ENCODE measurements at places on chromosomes 11 and 22.

- DNase-seq, result no peak
These were observed 37.9 kb downstream of the MUC2 start for GRCh38 chr11:1112351-1113191.

GRCh38 chr11:75888416-75888815 lies 73.4 kb downstream of the UVRAG start:
- no peak for DNase-seq

- no peak for DNase-seq
These were observed 38.4 kb upstream of the PHF21A start for GRCh38 chr11:46159680-46160079.

DNA sequence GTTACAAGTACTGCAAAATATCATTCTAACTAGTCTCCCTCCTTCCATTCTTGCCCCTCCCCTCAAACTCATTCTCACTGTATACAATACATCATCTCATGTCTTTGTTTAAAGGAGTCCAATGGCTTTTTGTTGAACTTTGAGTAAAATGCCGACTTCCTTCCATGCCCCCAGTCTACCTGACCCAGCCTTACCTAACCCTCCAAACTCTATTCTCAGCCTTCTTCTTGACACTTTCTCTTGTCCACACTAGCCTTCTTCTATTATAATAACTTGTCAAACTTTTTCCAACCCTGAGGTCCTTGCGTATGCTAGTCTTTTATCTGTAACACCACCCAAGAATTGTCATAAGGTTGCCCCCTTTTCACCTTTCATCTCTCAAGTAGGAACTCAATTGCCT lies 1011.4 kb upstream of the CCDC90B start:
- no peak for DNase-seq

DNA sequence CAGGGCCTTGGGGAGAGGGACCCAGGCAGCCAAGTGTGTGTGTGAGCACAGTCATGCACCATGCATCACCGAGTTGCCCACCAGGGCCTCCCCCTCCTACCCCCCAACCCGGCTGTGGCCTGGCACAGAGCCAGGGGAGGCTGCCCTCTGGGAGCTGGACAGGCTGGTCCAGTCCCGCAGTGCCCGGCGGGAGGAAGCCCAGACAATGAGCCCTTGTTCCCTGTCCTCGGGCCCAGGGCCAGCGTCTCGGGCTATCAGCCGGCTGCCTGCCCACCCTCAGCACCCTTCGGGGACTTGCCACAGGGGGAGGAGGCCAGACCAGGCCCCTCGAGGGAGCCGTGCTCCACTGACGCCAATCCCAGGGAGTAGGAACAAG lies 4.5 kb downstream of the LRRC75B start:
- DNase-seq, result no peak

DNA sequence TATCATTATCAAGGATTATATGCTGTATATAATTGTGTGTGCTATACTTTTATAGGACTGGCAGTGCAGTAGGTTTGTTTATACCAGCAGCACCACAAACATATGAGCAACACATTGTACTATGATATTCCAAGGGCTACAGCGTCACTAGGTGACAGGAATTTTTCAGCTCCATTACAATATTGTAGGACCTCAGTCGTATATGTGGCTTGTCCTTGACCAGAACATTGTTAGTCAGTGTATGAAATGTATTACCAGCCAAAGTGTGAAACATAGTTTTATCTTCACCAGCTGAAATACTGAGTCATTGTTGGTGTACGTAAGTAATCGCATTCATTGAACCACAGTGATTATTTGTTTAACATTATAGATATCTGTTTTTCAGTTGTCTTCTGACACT lies 20.4 kb downstream of the JHY start:
- DNase-seq, result no peak

DNA sequence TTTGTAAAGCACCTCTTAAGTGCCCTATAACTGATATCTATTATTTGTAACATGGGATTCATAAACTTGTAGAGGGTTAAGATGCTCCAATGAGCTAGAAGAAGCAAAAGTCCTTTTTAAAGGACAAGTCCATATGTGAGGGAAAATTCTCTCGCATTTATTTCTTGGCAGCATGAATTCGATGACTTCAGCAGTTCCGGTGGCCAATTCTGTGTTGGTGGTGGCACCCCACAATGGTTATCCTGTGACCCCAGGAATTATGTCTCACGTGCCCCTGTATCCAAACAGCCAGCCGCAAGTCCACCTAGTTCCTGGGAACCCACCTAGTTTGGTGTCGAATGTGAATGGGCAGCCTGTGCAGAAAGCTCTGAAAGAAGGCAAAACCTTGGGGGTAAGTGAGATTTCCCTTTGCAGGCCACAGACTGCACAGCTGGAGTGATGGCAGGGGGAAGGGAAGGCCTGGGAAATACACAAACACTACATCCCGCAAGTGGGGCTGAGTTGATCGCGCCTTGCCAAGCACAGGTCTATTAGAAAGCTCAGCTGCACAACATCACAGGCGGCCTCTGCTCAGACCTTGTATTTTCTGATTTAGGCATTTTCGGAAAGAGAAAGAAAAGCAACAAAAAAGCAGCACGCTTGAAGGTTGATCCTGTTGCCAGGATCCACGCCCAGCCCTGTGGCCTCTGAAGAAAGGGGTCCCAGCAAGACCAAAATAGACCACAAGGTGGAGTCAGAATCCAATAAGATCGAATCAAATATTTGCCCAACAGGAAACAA lies 1.5 kb downstream of the MS4A8 start:
- no peak for DNase-seq

DNA sequence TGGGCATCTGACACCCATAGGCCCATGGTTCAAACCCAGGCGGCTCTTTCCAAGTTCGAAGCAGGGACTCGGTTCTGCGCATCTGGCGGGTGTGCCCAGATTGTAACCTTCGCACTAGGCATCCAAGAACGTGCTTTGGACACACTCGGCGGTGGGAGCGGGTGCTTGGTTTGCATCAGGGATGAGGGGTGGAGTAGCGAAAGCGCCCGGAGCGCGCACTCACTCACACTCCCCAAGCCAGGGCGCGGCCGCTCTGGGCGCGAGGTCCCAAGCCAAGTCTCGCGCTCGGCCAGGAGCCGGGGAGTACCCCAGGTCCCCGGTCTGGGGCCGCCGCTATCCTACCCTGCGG lies 243 bp upstream of the SYT9 start:
- no peak for DNase-seq

- DNase-seq, result no peak
These were observed 32.7 kb downstream of the CD6 start for GRCh38 chr11:61004180-61004611.

- no peak for DNase-seq
These were observed 62.3 kb upstream of the ANO5 start for GRCh38 chr11:22130462-22131053.

GRCh38 chr11:71397961-71398360 lies 50.2 kb downstream of the DHCR7 start:
- no peak for DNase-seq

DNA sequence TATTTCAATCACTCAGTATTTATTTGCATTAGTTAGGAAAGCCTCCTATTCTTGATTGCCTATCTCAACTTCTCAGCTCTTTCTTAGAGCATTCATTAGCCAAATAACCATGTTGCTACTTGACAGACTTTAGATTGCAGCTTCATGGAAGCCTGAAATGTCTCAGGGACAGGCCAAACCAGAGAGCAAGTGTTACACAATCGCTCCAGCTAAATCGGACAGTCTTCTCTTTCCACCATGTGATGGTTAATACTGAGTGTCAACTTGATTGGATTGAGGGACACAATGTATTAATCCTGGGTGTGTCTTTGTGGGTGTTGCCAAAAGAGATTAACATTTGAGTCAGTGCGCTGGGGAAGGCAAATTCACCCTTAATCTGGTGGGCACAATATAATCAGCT lies 106.5 kb upstream of the DRD2 start:
- no peak for DNase-seq

- no peak for DNase-seq
These were observed 34.7 kb downstream of the CCDC83 start for GRCh38 chr11:85889676-85890579.

DNA sequence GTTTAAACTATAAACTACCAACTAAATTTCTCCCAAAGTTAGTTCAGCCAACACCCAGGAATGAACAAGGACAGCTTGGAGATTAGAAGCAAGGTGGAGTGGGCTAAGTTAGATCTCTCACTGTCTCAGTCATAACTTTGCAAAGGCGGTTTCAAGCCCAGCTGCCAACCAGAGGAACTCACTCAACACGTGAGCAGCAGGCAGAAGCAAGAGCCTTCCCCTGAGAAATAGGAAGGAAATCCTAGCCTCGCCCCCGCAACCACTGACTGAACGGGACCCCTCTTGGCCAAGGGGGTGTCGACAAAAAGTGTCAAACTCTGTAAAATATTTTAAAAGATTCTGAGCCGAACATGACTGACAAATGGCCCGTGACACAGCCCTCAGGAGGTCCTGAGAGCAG lies 4.4 kb upstream of the KRTAP5-9 start:
- DNase-seq, result no peak

DNA sequence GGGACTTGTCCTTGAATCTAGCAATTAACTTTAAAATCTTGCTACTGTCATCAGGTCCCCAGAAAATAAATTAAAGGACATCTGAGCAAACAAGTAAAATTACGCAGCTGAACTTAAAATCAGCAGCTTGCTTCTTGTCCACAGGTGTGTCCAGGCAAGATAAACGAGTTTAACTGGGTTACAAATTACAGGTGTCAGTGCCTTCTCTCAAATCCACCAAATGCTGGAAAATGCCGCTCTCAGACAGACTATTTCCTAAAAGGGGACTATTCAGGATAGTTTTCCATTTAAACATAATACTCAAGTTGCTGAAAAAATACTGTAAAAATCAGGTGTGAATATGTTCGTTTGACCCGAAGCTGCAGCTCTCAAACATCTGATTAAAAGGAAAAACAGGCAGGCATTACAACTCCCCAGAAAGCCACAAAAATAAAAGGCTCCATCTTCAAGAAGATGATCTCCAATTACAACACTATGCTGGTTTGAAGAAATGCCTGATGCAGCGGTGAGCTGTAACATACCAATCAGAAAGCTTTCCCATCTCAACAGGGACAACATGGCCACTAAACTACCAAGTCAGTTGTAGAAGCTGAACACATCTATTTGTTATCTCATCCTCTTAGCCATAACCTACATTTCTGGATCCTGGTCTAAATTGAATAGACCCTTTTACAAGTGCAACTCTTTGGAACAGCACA lies 82.1 kb downstream of the CADM1 start:
- no peak for DNase-seq
